Stimulated activated CD4-positive, alpha-beta T cell treated with anti-CD3 and anti-CD28 coated beads, Interleukin-15, amount 100 ng/mL, for 1 hour (primary cell): ENCODE measurements at places on chromosomes 7 and 10.

DNA sequence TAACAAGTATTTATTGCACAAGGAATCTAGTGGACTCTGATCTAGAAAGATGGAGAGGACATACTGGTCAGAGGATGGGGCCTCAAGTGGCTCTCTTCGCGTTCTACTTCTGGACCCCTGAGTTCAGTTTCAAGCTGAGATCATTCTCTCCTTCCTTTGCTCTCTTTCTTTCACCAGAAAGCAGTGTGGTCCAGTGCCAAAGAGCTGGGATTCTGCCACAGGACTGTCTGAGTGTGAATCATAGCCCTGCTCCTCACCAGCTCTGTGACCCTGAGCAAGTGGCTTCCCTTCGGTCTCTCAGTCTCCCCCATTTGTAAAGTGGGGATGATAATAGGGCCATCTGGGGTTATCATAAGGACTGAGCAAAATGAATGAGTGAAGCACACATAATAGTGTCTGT lies 715.2 kb downstream of the SUGCT start:
- DNase-seq: no peak

DNA sequence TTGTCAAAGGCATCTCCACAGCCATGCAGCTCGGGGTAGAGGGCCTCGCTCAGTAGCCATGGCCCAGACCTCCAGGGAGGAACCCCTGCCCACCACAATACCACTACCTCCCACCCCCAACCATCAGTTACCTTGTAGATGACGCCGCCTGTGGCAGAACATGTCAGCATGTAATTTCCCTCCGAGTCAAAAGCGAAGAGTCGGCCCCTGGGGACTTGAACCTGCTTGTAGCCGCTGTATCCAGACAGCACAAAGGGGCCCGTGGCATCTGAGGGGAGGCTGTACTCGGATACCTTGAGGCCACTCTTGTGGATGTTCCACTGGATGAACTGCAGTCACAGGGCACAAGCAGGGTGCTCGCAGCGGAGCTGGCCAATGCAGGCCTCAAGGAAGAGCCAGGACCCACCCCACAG lies 16.3 kb upstream of the CYREN start:
- no peak for DNase-seq

- DNase-seq: no peak
Observed at GRCh38 chr10:43649185-43649523, 473 bp upstream of the ZNF32 start.

GRCh38 chr10:30591249-30591670 lies 38.3 kb downstream of the LYZL2 start:
- no peak for DNase-seq

DNA sequence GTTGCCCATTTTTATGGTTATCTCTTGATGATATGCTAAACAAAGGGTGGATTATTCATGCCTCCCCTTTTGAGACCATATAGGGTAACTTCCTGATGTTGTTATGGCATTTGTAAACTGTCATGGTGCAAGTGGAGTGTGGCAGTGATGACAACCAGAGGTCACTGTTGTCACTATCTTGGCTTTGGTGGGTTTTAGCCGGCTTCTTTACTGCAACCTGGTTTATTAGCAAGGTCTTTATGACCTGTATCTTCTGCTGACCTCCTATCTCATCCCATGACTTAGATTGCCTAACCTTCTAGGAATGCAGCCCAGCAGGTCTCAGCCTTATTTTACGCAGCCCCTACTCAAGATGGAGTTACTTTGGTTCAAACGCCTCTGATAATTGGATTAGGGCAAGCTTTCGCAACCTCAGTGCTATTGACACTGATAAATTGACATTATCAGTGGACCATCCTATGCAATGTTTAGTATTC lies 36.9 kb downstream of the BAG3 start:
- DNase-seq: no peak

GRCh38 chr7:40805361-40805760 lies 670.6 kb downstream of the SUGCT start:
- DNase-seq: no peak

DNA sequence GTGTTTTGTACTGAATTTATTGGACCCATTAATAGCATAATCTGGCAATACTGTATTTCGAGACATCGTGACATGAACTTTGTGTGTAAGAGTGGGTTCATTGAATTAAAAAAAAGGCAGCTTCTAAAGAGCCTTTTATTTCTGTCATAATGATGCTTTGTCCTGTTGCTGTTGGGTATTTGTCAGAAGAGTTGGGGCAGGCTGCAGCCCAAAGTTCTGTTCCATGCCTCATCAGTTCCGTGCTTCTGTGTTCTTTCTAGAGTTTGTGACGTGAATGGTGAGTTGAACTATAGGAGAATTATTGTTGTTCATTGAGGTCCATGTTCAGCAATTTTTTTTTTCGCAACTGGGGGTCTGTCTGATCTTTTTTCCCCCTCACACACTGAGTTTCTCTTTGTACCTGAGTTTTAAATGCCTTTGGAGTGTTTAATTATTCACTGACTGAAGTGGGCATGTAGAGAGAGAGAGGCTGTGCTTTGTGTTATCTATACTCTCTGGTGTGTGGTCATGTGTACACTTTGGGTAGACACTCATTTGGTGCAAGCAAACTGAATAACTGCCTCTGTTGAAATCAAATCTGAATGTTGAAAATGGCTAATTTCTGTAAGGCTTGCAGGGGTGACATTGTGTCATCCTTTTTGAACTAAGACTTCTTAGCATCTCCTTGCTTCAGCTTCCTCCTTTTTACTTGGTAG lies 69.8 kb downstream of the ADD3 start:
- no peak for DNase-seq

DNA sequence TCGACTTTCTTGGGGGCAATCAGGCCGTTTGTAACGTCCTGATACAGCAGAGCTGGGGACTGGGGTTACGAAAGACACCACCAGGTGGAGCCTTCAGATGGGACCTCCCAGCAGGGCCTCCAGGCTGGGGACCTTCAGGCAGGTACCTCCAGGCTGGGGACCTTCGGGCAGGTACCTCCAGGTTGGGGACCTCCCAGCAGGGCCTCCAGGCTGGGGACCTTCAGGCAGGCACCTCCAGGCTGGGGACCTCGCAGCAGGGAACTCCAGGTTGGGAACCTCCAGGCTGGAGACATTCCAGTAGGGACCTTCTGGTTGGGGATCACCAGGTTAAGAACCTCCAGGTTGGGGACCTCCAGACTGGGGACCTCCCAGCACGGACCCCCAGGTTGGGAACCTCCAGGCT lies 23.5 kb upstream of the GPR146 start:
- no peak for DNase-seq

DNA sequence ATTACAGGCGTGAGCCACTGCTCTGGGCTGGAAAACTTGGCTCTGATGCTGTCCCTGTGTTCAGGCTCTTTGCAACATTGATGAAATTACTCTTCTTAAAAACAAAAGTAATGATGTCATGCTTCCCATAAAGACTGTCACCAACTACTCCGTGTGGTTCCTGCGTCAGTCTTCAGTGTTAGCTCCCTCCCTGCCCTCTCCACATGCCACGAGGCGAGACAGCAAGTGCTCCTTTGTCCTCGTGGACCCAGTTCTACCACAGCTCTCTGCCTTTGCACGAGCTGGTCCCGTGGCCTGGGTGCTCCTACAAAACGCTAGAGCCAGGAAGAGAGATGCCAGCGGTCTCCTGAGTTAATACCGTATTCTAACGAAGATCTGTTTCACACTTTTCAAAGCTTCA lies 194.5 kb downstream of the SDK1 start:
- no peak for DNase-seq

DNA sequence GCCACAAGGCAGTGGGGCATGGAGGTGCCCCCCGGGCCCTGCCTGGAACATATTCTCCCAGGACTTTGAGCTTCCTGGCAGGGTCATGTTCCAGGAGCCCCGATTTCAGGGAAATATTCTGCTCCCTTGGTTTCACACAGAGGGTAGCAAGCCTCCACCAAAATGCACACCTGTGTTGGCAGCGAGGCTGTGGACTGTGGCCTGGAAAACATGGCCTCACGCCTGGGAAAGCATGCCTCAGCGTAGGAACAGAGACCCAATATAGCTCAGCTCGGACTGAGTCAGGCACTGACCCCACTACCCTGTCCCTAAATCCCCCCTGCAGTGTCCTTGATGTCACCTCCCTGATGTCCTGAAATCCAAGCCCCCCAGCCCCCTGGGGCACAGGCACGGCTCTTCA lies 92.0 kb downstream of the KCNMA1 start:
- no peak for DNase-seq

DNA sequence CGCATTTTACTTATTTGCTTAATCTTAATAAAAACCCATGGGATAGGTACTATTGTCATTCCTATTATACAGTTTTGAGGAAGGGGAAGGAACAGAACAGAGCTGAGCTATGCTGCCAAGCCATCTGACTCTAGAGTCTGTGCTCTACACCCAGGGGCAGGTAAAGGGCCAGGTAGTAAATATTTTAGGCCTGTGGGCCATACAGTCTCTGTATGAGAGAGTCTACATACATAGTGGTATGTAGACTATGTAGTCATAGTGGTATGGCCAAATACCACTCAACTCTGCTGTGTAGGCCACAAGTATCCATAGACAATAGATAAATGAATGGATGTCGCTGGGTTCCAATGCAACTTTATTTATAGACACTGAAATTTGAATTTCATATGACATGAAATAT lies 3.4 kb upstream of the SRI start:
- DNase-seq: no peak

GRCh38 chr10:31136930-31137885 lies 105.5 kb upstream of the ZNF438 start:
- no peak for DNase-seq

DNA sequence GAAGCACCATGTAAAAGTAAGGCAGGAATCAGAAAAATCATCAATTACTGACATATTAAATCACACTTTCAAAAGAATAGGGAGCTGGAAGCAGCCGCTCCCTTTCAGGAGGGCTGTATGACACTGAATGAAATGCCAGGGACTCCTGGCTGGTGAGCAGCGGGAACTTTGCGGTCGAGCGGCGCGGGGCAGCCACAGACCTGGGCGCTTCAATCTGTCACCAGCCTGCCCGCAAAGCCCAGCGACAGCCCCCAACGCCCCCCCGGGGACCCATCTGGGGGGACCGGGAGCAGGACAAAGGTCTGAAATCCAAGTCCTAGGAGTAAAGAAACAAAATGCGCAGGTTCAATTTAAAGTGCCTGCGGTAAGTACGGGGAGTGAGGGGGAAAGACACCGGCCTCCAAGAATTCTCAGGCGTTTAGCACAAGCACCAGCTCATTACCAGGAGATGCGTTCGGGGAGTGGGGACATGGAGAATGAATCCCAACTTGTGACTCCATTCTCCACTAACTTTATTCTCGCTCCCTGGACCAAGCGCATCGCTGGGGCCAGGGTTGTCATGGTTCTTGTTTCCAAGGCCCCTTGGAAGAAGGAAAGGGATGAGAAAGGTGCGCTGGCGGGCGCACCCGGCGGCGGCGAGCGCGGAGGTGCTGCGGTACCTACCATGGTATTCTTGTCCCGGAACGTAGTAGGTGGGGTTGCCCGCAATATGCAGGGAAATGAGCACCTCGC lies 824 bp downstream of the RELN start:
- no peak for DNase-seq

GRCh38 chr10:90526721-90527120 lies 331.1 kb downstream of the HTR7 start:
- DNase-seq: no peak

DNA sequence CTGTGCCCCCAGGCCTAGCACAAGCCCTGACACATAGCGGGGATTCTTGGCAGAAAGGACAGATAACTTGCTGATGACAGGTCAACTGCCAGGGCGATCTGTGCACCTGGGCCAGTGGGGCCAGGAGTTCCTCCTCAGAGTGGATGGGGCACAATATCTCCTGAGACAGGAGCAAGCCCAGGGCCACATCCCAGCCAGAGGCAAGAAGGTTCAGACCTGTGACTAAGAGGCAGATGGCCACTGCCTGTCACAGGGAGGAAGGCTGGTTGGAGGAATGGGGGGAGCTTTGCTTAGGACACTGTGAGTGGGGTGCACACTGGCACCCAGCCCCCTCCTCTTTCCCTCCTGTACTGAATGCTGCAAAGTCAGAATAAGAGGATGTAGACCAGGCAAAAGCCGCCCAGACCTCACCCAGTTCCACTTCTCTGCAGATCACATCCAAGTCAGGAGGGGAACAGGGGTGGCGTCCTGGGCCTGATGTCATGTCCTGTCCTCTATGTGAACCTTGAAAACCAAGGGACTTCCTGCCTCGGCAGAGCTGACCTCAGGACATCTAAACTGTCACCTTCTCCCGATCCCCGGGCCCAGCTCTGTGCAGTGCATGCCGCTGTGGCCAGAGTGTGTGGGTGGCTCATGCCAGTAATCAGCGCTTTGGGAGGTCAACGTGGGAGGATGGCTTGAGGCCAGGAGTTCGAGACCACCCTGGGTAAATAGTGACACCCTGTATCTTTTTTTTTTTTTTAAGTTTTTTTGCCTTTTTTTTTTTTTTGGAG lies 1.3 kb downstream of the GUSB start:
- no peak for DNase-seq

GRCh38 chr10:34135515-34135914 lies 679.6 kb downstream of the PARD3 start:
- DNase-seq: no peak

DNA sequence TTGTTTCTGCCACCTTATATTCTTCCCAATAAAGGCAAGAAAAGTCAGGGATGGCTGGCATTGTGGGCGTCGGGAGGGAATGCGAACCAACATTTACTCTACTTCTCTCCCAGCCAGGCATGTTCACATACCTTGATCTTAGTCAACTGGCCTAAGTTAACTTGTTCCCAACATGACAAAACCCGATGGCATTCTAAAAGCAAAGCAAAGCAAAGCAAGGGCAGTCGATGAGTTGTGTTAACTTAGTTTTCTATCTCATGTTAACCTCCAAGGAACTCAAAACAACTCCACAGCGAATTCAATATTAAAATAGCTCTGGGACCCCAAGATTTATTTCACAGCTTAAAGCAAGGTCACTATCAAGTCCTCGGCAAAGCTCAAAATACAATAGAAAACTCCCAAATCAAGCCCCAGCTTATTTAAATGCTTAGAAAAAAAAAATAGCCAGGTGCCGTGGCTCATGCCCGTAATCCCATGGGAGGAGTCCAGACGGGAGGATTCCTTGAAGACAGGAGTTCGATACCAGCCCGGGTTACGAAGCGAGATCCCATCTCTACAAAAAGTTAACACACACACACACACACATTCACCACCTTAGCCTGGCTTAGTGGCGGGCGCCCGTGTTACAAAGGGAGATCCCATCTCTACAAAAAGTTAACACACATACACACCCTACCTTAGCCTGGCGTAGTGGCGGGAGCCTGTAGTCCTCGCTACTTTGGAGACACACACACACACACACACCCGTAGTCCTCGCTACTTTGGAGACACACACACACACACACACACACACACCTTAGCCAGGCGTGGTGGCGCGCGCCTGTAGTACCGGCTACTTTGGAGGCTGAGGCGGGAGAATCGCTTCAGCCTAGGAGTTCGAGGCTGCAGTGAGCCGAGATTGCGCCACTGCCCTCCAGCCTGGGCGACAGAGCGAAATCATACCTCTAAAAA lies 901 bp upstream of the CCNY start:
- DNase-seq: peak; percentile 10

GRCh38 chr7:2266911-2267310 lies 24.9 kb downstream of the NUDT1 start:
- DNase-seq: no peak

GRCh38 chr10:133372507-133372906 lies 647 bp downstream of the ECHS1 start:
- no peak for DNase-seq

- DNase-seq: no peak
Observed at GRCh38 chr10:21751341-21752310, 217.6 kb downstream of the MLLT10 start.

GRCh38 chr10:52666931-52667330 lies 105.7 kb downstream of the MBL2 start:
- no peak for DNase-seq

- DNase-seq: no peak
Observed at GRCh38 chr10:105063796-105064195, 422.7 kb downstream of the SORCS3 start.

- no peak for DNase-seq
Observed at GRCh38 chr10:785089-785860, 95.8 kb upstream of the DIP2C start.
